Brain pericyte (primary cell): ENCODE measurements at places on chromosomes 7 and 10.

GRCh38 chr7:265998-266850, 23.7 kb upstream of the FOXL3 start:
- DNase-seq = no peak

- no peak for DNase-seq
Measured at GRCh38 chr10:116974456-116975005, 30.5 kb downstream of the SHTN1 start.

- DNase-seq = no peak
Measured at GRCh38 chr7:34612661-34613060, 45.4 kb upstream of the NPSR1 start.

DNA sequence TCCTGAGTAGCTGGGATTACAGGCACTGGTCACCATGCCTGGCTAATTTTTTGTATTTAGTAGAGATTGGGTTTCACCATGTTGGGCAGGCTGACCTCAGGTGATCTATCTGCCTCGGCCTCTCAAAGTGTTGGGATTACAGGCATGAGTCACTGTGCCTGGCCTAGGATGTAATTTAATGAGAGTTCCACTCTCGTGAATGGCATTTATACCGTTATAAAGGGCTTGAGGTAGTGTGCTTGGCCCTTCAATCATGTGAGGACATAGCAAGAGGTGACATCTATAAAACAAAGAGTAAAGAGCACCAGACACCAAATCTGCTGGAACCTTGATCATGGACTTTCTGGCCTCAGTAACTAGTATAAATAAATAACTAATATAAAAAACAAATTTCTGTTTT, 93.5 kb upstream of the PPP1R9A start:
- DNase-seq = no peak

DNA sequence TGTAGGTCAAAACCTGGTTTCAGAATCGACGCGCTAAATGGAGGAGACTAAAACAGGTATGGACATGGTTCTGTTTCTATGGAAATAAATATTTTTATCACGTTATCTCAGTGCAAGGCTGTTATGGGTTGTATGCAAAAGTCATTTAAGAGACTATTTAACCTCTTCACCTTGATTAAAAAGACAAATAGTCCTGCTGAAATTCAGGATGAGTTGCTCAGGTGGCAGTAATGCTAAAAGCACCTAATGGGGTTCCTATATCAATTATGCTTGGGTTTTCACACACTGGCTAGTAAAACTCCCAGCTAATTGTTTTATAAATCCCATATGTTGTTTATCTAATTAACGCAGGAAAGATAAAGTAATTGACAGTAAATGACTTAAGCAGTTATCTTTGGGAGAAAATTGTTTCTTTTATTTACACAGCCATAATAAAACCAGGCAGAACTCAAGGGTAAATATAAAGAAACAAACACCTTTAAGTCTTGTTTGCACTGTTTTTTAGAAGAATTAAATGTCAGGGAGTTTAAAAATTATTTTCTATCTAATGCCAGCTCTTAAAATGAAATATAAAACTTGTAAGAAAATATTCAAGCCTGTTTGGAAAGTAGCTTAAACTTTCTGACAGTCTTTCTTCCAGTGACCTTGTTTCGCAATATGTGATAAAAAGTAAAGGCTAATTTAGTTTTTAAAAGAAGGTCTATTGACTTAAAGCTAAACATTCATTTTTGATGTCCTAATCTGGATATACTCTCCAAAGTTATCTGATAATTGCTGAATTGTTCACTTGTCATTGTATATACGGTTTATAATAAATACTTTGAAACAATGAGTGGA, 3.2 kb downstream of the HHEX start:
- no peak for DNase-seq

DNA sequence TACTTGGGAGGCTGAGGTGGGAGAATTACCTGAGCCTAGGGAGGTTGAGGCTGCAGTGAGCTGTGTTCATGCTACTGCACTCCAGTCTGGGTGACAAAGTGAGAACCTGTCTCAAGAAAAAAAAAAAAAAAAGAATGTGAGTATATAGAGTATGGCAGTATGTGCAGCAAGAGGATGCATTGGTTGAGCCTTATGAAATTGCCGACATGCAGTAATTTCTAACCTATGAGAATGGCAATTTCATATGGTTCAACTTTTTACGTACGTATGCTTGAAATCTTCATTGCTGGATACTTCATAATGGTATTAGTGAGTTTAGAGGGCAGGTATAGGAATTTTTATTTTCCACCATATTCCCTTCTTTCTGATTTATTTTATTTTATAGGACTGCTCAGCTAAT, 4.6 kb upstream of the FAM133B start:
- no peak for DNase-seq

- DNase-seq = no peak
Measured at GRCh38 chr7:6274743-6275142, 2.3 kb upstream of the CYTH3 start.

GRCh38 chr10:102413806-102414561, 4.6 kb downstream of the PSD start:
- DNase-seq = no peak

GRCh38 chr7:5997210-5997808, 11.5 kb downstream of the PMS2 start:
- DNase-seq = peak; percentile 33

DNA sequence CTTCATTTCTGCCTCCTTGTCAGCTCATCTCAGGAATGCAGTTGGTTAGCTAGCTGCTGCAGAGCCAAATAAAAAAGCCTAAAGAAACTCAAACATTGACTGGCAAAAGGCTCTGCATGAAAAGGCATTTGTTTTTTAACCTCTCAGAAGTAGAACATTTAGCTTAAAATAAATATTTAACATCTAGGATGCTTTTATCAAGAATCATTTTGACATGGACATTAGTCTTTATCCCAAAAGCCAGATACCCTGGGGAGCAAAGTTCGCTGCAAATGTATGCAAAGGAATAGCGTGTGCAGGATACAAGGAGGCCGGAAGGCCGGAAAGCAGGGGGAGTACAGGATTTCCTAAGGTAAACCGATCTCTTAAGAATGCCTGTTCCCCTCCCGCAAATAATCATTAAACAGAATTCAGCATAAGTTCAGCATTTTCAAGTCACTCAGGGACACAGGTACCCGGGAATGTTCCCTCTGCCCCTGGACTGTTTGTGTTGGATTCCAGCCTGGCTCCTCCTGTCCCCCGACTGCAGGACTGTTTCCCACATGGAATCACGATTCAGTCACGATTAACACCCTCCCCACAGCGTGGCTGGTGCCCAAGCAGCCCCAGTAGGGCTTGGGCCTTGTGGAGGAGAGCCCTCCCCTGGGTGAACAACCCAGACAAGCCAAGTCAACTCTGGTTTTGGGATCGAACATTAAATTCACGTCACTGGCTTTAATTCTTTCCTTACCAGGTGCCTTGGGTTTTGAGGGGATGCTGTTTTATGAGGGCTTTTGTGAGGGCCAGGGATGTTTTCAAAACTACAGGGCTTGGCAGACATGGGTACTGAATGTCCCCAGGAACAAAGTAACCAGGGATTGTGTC, 97.8 kb downstream of the HIPK2 start:
- DNase-seq = no peak

DNA sequence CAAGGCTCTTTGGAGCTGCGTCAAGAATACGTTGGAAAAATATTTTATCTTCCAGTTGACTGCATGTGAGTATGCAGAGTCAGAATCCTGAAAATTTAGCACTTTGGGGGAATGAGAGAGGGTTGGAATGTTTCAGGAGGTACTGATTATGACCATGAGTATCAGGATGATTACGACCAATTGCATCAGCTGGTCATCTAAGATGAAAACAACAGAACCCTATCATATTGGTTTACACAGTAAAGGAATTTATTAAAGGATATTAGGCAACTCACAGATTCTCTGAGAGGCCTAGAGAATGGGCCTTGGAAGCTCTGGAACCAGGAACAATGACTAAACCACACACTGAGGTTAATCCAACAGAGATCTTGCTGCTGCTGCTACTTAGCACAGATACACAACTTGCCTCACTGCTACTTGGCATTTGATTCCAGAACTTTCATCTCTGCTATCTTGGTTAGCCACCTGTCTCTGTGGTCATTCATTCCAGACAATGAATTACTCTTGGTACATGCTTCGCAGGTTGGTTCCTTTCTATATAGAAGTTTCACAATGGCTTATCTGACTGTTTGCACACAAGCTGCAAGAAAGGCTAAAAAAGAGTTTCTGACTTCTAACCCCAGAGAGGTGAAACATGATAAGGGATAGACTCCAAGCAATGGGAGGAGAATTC, 68.0 kb upstream of the CTTNBP2 start:
- DNase-seq = no peak

GRCh38 chr7:151628846-151629604, 109.3 kb upstream of the RHEB start:
- no peak for DNase-seq

DNA sequence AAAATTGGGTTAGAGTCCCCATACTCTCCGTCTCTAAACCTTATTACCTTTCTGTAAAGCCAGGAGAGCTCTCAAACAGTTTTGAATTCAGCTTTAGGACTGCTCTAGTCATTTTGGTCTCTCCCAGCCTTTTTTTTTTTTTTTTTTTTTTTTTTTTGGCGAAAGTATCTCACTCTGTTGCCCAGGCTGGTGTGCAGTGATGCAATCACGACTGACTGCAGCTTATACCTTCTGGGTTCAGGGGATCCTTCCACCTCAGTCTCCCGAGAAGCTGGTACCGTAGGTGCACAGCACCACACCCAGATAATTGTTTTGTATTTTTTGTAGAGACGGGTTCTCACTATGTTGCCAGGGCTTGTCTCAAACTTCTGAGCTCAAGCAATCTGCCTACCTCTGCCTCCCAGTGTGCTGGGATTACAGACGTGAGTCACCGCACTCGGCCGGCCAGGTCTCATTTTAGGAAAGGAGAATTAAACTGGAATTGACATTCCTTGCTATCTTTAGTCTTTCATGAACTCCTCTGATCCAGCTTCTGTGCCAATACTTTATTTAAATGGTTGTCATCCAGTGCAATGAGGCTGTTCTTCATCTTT, 31.4 kb upstream of the RSU1 start:
- no peak for DNase-seq

- no peak for DNase-seq
Measured at GRCh38 chr7:23471106-23471859, 992 bp upstream of the IGF2BP3 start.

GRCh38 chr10:108469940-108470339, 1305.4 kb upstream of the SORCS1 start:
- DNase-seq = no peak

- peak; percentile 69 for DNase-seq
Measured at GRCh38 chr7:151426441-151426903, 13.5 kb downstream of the CRYGN start.

- DNase-seq = no peak
Measured at GRCh38 chr7:127474457-127474856, 81.9 kb upstream of the ZNF800 start.

GRCh38 chr7:43764039-43764761, 5.7 kb downstream of the BLVRA start:
- no peak for DNase-seq

- no peak for DNase-seq
Measured at GRCh38 chr10:62830679-62831078, 14.5 kb upstream of the EGR2 start.

DNA sequence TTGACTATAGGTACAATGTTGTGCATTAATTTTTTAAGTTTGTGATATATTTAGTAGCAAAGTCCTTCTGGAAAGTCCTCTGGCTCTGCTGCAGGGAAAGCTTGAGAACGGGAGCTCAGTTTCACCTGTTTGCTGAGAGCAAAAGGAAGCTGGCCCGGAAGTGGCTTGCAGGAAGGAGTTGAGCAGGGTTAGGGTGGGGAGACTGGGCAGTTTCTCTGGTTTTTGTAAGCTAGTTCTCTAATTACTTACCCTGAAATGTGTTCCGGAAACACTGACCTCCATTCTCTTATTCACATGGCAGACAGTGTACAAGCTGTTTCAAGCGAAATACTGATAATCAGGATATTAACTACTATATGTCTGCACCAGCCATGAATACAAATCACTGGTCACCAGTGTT, 22.3 kb downstream of the MAP3K8 start:
- no peak for DNase-seq

GRCh38 chr7:69182596-69183467, 415.4 kb upstream of the AUTS2 start:
- DNase-seq = no peak

- no peak for DNase-seq
Measured at GRCh38 chr7:77328669-77329068, 87.5 kb downstream of the GSAP start.

DNA sequence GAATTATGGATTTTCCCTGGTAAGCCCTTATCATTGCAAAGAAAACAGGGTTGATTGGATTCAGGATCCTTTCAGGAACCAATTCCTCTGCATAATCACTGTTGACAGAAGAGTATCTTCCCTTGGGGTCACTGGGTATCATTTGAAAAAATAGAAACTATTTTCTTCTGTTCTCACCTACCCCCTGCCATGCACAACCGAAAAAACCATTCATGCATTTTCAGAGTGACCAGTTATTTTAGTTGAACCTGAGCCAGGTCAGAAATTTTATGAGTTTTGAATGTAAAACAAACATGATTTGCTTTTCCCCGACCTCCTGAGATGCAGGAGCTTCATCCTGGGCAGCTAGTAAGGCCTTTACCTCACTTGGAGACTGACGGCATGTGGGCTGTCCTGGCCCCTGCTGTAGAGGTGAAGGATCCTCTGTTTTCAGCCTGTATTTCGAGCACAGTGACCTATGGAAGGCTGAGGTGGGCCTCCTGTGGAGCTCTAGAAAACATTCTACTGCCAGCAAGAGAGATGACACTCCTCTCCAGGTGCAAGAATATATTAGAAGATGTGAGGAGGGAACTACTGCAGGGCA, 30.1 kb downstream of the TMEM178B start:
- no peak for DNase-seq

DNA sequence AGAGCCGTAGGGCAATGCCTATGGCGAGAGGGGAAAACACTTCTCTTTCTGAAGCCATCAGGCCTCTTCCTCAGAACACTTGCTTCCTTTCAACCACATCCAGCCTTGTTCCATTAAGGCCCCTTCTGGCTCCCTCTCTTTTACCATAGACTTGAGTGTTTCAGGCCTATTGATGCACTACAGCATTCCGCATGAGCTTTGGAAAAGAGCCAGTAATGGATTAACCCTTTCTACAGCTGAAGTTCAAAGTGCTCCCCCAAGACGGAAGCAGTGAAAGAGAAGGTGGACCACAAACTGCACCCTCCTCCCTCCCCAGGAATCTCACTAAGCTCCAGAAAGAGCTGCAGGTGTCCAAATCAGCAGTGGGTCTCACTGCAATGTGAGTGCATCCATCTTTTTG, 102.7 kb upstream of the C7orf33 start:
- no peak for DNase-seq

GRCh38 chr10:2077231-2077630, 339.9 kb upstream of the ADARB2 start:
- no peak for DNase-seq

- no peak for DNase-seq
Measured at GRCh38 chr10:79321951-79322350, 25.3 kb upstream of the PPIF start.

GRCh38 chr10:76297780-76298281, 866.4 kb downstream of the LRMDA start:
- DNase-seq = no peak

DNA sequence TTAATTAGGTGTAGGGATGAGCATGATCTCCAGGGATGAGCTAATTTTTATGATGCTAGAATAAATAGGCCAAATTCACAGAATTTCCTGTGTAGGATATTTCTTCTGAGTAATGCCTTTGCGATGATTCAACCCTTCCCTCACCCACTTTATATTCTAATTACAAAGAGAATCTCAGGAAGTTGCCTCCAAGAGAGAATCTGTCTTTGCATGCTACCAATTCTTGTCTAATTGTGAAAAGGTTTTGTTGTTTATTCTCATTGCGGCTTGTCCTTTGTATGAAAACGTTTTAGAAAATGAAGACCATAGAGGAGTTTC, 6.3 kb downstream of the C7orf57 start:
- DNase-seq = no peak

GRCh38 chr7:78057571-78057970, 259.0 kb downstream of the PHTF2 start:
- DNase-seq = no peak
